ENCODE measurements at places on chromosomes 5 and 9.

DNA sequence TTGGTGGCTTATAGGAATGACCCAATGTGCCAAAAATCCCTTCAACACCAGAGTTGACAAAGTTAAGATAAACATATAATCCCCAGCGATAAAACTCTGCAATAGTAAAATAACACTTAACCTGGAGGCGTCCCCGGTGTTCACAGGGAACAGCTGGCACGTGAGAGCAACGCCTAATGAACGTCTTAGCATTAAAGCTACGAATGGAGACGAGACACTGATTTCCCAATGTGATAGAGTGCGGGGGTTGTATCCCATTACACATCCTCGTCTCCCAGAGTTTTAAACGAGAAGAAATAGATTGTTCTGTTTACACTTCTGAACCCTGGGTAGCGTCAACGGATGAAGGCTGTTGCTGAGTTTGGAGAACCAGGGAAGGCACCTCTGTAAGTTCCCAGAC, 57.6 kb downstream of the PTCH1 start:
- no peak for DNase-seq

GRCh38 chr5:154223320-154223719, 32.8 kb downstream of the GALNT10 start:
- no peak for DNase-seq

GRCh38 chr5:16866273-16866672, 69.8 kb downstream of the MYO10 start:
- no peak for DNase-seq

- DNase-seq: no peak
Measured at GRCh38 chr5:132774896-132775295, 2.1 kb downstream of the SEPTIN8 start.

DNA sequence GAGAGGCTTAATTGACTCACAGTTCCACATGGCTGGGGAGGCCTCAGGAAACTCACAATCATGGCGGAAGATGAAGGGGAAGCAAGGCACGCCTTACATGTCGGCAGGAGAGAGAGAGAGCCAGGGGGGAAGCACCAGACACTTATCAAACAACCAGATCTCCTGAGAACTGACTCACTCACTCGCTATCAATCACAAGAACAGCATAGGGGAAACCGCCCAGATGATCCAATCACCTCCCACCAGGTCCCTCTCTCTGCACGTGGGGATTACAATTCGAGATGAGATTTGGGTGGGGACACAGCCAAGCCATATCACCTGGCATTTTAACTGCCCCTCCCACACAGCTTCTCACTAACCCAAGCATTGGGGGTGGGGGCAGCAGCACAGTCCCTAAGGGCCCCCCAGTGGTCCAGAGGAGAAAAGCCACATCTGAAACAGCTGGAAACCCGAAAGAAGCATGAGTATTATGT, 76.1 kb upstream of the ASS1 start:
- DNase-seq: no peak

- DNase-seq: no peak
Measured at GRCh38 chr9:114798780-114799427, 6.9 kb downstream of the TNFSF15 start.

GRCh38 chr9:94824913-94825610, 98.6 kb downstream of the AOPEP start:
- no peak for DNase-seq

- no peak for DNase-seq
Measured at GRCh38 chr9:92440751-92441046, 16.4 kb upstream of the OMD start.

GRCh38 chr9:99336531-99336930, 114.4 kb downstream of the SEC61B start:
- no peak for DNase-seq

DNA sequence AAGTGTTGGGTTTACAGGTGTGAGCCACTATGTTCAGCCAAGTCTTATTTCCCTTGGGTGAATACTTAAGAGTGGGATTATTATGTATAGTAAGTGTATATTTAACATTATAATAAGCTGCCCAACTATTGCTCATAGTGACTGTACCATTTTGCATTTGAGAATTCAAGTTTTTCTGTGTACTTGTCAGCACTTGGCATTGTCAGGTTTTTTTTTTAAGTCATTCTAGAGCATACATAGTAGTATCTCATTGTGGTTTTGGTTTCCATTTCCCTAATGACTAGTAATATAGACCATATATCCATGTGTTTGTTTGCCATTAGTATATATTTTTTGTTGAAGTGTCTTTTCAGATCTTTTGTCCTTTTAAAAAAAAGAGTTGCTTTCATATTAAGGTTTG, 10.5 kb upstream of the ELL2 start:
- DNase-seq: no peak

DNA sequence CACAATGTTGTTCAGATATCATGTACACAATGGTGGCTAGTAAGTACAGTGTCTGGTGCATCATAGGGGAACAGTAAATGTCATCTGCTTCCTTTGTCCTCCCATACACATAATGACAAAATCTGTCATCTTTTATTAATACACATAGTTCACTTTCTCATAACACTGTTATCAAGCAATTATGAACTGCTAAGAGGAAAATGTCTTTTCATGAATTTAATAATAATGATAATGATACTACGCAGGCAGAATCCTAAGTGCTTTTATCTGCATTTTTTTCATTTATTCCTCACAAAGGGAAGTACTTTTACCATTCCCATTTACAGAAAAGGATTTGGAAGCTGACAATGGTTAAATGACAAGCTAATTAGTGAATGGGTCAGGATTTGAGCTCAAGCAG, 35.7 kb downstream of the DPYSL3 start:
- DNase-seq: no peak

GRCh38 chr5:170319301-170319700, 21.7 kb upstream of the LCP2 start:
- no peak for DNase-seq

- DNase-seq: no peak
Measured at GRCh38 chr5:67156976-67157583, 39.5 kb downstream of the CD180 start.

DNA sequence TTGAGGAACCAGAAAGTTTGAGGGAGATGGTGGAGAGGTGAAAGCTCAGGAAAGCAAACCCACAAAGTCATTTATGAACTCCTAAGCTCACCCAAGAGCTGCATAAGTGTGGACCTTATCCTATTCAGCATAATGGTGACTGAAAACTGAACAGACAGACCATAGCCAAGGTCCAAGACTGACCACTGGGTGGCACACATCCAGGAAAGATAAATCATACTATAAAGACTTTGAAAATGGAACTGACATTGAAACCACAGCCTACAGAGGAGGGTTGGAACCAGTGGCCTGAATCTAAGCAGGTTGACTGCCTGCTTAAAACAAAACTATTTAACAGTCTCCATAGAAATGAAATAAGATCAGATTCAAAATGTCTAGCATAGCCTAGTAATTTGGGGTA, 121.0 kb upstream of the RGS7BP start:
- no peak for DNase-seq

GRCh38 chr9:9170439-9171134, 1371.0 kb upstream of the DMAC1 start:
- no peak for DNase-seq

DNA sequence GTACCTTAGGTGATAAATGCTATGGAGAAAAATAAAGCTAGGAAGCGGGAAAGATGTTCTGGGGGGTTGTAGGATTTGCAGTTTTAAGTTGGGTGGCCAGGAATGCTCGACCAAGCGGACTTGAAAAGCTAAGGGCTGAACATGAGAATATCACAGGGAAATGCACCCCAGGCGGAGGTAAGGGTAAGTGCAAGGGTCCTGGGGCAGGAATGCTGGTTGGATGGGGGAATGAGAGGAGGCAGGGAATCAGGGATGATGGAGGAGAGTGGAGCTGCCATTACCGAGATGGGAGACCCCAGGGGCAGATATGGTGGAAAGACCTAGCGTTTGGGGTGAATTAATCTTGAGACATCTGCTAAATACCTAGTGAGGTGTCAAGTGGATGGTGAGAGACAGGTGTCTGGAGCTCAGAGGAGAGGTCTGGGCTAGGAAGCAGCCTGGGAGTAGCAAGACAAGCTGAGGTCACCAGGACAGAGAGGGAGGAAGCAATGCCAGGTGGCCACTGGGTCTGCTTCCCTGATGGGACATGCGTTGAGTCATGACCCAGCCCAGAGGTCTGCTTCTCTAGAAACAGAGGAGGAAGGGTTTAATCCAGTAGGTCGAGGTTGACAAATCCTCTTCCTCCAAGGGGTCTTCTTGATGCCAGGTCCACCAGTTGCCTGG, 77.7 kb upstream of the ASS1 start:
- DNase-seq: no peak

DNA sequence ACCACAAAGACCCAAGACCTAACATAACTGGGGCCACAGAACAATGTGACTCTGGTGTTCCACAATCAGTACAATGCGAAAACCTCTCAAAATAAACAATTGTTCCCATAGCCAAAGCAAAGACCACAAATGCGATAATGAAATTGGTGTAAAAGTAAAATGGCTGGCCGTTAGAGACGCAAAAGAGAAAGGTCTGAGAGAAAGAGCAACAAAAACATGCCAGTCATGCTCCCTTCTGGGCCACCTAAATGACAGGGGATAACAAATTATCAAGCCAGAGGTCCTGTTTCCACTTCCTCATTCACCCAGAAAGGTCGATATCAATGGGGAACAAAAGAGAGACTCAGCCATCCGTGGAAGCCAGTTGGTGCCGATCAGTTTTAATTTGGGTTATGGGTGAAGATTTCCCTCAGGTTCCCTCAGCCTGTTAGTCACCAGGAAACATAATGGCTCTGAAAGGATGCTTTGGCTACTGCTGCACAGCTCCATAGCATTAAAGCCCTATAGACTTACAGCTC, 9.2 kb upstream of the CFAP95 start:
- no peak for DNase-seq

- no peak for DNase-seq
Measured at GRCh38 chr5:169764018-169764378, 126.9 kb downstream of the DOCK2 start.

GRCh38 chr9:36192196-36192595, 1.5 kb downstream of the CLTA start:
- no peak for DNase-seq

- DNase-seq: no peak
Measured at GRCh38 chr5:32814620-32815019, 103.5 kb downstream of the NPR3 start.

GRCh38 chr9:68970151-68970550, 43.8 kb downstream of the PRKACG start:
- no peak for DNase-seq

GRCh38 chr9:87184956-87185642, 237.8 kb upstream of the GAS1 start:
- no peak for DNase-seq

DNA sequence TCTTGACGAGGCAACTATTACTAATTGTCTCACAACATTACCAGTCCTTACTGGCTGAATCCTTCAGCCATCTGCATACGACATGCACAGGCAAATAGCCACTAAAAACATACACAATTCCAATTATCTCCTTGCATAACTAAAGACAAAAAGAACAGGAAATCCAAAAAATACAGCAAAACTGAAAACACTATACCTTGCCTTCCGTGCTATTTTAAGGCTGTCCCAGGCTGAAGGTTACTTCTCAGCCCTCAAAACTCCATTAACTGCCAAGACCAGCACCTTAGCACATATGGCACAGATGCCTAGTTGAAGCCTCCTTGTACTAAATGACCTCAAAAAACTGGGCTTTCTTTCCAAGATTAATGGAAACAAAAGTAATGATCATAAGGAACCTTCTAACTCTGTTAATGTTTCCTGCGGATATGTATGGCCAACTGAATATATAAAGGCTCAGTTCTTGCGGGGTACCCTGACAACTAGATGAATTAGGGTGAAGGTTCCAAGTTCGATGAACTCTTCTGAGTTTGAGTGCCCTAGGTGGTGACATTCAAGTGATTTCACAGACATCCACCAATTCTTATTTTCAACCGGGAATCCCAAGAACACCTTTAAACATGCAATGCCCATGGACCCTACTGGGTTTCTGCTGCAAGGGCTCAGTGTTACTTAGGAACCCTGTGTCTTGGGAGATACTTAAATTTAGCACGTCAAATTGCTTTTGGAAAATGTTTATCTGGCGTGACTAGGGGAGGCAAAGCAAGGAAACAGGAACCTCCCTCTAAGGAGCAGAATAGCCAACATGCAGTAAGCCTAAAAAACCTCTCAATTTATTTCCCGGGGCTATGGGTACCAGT, 455.3 kb downstream of the RAB3C start:
- DNase-seq: no peak

- no peak for DNase-seq
Measured at GRCh38 chr9:118336250-118336942, 632.2 kb downstream of the TLR4 start.

DNA sequence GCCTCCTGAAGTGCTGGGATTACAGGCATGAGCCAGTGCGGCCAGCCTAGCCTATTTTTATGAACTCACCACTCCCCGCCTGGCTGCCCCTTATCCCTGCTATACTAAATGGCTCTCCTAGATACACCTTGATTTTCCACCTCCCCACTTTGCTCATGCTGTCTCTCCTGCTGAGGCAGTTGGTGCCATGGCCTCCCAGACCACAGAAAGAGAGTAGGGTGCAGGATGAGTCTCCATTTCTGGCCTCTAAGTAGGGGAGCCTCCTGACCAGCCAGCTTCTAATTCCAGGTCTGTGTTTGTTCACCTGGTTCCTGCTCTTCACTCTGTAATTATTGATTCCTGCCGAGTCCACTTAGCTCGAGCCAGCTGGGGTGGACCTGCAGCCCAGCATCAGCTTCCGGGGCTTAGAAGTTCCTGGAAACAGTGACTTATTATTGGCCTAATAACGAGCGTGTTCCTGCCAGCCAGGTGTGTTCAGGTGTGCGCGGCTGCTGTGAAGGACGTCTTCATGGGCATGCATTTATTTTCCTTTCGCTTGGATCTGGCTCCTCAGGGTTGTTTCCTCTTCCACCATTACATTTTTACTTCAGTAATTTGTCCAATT, 34.0 kb downstream of the ZNF618 start:
- no peak for DNase-seq

GRCh38 chr9:99058964-99059921, 45.7 kb upstream of the TGFBR1 start:
- no peak for DNase-seq

- no peak for DNase-seq
Measured at GRCh38 chr9:34456151-34456550, 2.2 kb downstream of the FAM219A start.

GRCh38 chr5:166786889-166787288, 1504.6 kb upstream of the WWC1 start:
- DNase-seq: no peak

GRCh38 chr5:142660731-142661130, 25.2 kb downstream of the FGF1 start:
- no peak for DNase-seq

GRCh38 chr9:76542360-76542759, 83.4 kb downstream of the GCNT1 start:
- no peak for DNase-seq

- DNase-seq: no peak
Measured at GRCh38 chr9:672851-673250, 168.6 kb upstream of the DMRT1 start.

- DNase-seq: peak; percentile 82
Measured at GRCh38 chr5:132221781-132222648, 5.6 kb downstream of the P4HA2 start.

Data from uterus (tissue), 4 donors.